Endodermal cell (in vitro differentiated cells): ENCODE measurements at places on chromosomes 2 and 18.

- H3K27me3 ChIP-seq: no peaks in the 10 kb centered on the region
- H3K4me3 ChIP-seq: no peak overlapping the region
- no peaks in the 10 kb centered on the region for H3K4me1 ChIP-seq
- no peak overlapping the region for H3K27ac ChIP-seq
- DNase-seq: no peak
Observed at GRCh38 chr2:10984418-10985135, 72.8 kb downstream of the KCNF1 start.

DNA sequence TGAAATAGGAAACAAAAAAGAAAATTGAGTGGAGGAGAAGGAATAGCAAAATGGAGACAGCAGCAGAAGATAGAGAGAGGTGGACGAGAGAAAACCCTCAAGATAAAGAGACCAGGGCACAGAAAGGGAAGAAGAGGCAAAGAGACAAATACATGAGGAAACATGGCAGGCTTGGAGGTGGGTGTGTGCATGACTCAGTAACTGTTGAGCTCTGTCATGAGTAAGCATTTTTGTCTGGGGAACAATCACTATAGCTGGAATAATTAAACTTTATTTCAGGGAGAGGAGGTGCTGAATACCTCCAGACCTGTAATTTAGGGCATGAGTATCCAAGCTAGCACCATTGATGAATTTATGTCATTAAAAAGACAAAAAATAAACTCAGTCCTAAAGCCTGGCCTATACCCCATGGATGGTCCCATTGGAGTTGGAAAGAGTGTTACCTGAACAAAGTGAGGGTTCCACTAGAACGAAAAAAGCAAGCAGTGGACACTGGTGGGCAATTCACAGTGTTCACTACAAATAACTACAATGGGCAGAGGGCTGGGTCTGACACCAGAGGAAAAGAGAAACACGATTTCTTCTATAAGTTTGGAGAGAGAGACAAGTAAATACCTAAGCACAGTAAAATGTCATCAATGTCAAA is 145.5 kb downstream of the ADCYAP1 start:
- no peak for DNase-seq
- no peaks in the 10 kb centered on the region for H3K27me3 ChIP-seq
- H3K4me1 ChIP-seq: no peaks in the 10 kb centered on the region
- H3K36me3 ChIP-seq: no peaks in the 10 kb centered on the region

GRCh38 chr2:216839688-216840087 is 20.2 kb downstream of the TNP1 start:
- H3K27me3 ChIP-seq: no peaks in the 10 kb centered on the region
- H3K4me1 ChIP-seq: no peaks in the 10 kb centered on the region
- DNase-seq: no peak
- no peaks in the 10 kb centered on the region for H3K36me3 ChIP-seq

DNA sequence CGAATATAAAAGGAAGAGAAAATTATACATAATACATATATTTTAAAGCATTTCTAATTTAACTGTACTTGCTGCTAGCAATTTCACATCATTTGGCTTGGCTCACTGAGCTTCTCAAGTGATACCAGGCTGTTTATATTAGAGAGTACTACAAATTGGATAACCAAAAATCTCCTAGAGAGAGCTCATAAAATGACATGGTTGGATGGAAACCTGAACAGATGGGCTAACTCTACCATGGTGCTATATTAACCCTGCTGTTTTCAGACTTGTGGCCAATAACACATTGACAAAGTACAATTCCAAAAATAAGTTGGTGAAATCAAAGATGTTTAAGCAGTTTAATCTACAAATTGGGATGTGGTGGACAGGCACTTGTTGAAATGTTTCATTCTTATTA is 364.4 kb upstream of the GCFC2 start:
- no peak for DNase-seq
- H3K27ac ChIP-seq: no peak overlapping the region
- H3K36me3 ChIP-seq: no peaks in the 10 kb centered on the region
- no peaks in the 10 kb centered on the region for H3K27me3 ChIP-seq
- no peak overlapping the region for H3K4me3 ChIP-seq

DNA sequence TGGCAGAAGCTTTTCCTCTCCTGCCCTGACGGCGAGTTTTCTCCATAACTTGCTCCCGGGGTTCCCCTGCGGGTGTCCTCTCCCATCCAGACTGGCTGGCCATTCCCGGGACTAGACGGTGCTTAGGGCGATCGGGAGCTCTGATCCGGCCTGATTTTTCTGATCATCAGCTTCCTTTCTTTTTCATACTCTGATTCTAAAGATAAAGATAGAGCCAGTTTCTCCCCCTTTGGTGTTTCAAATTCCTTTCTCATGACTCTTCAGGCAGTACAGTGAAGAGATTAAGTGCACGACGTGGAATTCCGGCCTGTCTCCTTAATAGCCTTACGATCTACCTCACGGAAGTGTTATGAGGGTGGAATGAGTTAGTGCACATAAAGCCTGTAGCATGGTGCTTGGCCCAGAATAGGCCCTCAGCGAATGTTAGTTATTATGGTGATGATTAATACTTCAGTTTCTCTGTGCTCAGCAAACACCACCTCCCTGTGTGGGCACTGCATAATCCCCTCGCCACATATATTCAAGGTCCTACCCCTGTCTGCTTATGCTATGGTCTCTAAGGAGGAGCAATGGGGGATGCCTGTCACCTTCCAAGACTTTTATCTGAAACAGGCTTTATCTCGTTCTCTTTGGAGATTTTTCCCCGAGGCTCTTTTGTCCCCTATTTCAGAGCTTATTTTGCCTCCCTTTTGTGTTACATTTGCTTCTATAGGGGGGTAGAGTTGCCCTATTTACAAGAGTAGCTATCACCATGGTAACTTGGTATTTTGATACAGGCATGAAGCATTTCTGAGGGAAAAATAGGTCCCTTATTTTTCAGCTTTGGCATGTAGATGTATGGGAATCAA is 254.8 kb downstream of the CDH2 start:
- H3K36me3 ChIP-seq: no peaks in the 10 kb centered on the region
- peak; percentile 59 for DNase-seq
- H3K27me3 ChIP-seq: no peaks in the 10 kb centered on the region
- peak overlapping the region; percentile 96 for H3K27ac ChIP-seq
- H3K4me3 ChIP-seq: peak overlapping the region; percentile 14

GRCh38 chr2:207944979-207945600 is 80.2 kb downstream of the PLEKHM3 start:
- no peak overlapping the region for H3K4me3 ChIP-seq
- H3K27ac ChIP-seq: no peak overlapping the region
- H3K27me3 ChIP-seq: no peaks in the 10 kb centered on the region
- peaks cover 7% of the 10 kb centered on the region for H3K36me3 ChIP-seq
- DNase-seq: peak; percentile 62

DNA sequence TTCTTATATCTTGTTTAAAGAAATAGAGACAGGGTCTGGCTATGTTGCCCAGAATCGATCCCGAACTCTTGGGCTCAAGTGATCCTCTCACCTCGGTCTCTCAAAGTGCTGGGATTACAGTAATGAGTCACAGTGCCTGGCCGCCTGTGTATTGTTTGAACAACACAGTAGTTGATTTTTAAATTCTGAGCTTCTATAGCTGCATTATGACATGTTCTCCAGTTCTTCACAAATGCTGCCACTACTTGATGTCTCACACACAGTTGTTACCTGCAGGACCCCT is 7.7 kb upstream of the RHOB start:
- peaks cover 7% of the 10 kb centered on the region for H3K27me3 ChIP-seq
- H3K4me3 ChIP-seq: no peak overlapping the region
- no peak overlapping the region for H3K27ac ChIP-seq
- no peaks in the 10 kb centered on the region for H3K4me1 ChIP-seq
- DNase-seq: peak; percentile 7

DNA sequence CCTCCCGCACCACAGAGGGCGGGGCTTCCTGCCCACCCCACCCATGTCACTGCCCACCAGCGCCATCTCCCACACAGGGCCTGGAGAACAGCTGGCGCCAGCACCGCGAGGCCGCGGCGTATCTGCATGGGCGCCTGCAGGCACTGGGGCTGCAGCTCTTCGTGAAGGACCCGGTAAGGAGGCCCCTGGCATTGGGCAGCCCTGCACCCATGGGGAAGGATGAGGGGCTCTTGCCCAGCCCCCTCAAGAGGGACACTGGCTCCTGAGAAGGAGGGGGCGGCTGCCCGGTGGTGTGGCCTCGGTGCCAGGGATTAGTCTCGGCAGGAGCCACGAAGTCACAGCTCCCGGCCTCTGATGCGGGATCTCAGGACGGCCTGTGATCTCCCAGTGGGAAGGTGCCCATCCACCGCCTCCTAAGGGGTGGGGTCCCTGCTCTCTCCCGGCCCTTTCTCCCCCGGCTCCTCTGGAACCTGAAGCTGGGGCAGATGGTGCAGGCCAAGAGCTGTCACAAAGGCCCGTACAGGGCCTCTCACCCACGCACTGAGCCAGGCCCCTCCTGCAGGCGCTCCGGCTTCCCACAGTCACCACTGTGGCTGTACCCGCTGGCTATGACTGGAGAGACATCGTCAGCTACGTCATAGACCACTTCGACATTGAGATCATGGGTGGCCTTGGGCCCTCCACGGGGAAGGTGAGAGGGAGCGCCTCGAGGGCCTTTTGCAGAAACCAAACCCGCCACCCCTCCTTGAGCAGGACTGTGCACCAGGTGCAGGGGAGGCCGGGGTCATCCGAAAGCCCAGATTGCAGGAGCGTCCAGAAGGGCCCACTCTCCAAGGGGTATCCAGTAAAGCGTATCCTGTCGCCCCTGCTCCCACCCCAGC is 9.1 kb downstream of the AGXT start:
- no peak overlapping the region for H3K27ac ChIP-seq
- no peak for DNase-seq
- peaks cover 3% of the 10 kb centered on the region for H3K4me1 ChIP-seq
- no peak overlapping the region for H3K4me3 ChIP-seq
- no peaks in the 10 kb centered on the region for H3K36me3 ChIP-seq
- H3K27me3 ChIP-seq: no peaks in the 10 kb centered on the region

DNA sequence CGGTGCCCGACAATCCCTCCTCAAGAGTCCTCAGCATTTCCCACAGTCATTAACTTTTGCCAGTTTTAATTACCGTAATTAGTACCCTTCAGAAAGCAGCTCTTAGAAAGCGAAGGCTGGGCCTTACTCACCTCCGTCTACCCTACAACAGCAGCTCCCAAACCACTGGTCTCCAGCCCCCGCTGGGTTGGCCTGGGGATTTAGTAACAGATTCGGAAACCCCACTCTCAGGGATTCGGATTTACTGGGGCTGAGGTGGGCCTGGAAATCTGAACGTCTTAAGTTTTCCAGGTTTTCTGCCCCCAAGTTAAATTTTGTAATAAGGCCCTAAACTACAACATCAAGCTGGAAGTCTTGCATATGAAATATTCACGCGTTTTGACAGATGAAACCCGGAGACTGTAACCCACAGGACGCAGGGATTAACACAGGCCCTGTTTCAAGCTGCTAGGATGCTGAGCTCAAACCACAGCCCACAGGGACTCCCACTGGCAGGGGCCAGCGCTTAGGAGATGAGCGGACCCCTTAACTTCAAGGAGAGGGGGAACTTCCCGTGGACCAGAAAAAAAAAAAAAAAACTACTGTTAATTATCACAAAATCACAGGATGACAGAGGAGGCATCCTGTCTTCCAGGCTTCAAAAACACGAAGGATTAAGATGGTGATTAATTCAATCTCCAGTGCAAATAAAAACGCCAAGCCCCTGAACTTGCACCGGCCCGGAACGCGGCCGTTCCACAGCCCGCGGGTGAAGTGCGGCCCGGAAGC is 985 bp downstream of the ILKAP start:
- no peak overlapping the region for H3K27ac ChIP-seq
- peak overlapping the region; percentile 94 for H3K4me3 ChIP-seq

DNA sequence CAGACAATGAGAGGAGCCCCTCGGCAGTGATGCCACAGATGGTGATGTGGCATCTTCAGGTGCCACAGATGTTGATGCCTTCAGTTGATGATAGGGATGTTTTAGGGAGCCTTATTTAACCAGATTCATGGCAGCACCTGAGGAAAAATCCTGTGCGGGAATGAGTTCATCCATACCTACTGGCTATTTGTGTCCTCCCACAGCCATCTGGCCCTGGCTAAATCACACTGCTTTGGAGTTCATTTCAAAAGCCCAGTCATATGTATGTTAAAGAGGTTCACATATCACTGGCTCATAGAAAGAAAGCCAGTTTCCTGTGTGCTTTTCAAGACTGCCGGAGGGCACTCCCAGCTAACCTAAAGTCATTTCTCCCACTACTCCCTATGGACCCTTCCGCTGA is 131.3 kb downstream of the MCFD2 start:
- H3K27me3 ChIP-seq: no peaks in the 10 kb centered on the region
- H3K4me3 ChIP-seq: no peak overlapping the region
- no peaks in the 10 kb centered on the region for H3K36me3 ChIP-seq
- DNase-seq: no peak

DNA sequence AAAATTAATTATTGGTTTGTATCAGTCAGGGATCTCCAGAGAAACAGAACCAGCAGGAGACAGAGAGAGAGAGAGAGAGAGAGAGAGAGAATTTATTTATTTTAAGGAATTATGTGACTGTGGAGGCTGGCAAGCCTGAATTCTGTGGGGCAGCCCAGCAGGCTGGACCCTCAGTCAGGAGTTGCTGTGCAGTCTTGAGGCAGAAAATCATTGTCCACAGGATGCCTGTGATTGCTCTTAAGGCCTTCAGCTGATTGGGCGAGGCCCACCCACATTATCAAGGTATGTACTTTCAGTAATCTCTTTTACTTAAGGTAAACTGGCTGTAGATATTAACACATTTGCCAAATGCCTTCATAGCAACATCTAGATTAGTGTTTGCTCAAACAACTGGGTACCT is 155.3 kb downstream of the SEPTIN10 start:
- no peak overlapping the region for H3K4me3 ChIP-seq
- H3K27ac ChIP-seq: no peak overlapping the region
- H3K36me3 ChIP-seq: no peaks in the 10 kb centered on the region
- DNase-seq: peak; percentile 5
- H3K27me3 ChIP-seq: no peaks in the 10 kb centered on the region

GRCh38 chr2:223431479-223431878 is 170.7 kb downstream of the SCG2 start:
- no peak overlapping the region for H3K27ac ChIP-seq
- DNase-seq: no peak

GRCh38 chr2:31217465-31218200 is at the start of gene CAPN14:
Gene CAPN14 (minus strand): TSS chr2:31217515. CDS start chr2:31205447, 12,068 bp downstream.
- H3K27ac ChIP-seq: no peak within 1 kb of the TSS
- H3K27me3 ChIP-seq: no peaks in the 10 kb centered on the region
- no peak for DNase-seq
- H3K36me3 ChIP-seq: no peaks in the 10 kb centered on the region
- no peak within 1 kb of the TSS for H3K4me3 ChIP-seq
- peaks cover 10% of the 10 kb centered on the region for H3K4me1 ChIP-seq

DNA sequence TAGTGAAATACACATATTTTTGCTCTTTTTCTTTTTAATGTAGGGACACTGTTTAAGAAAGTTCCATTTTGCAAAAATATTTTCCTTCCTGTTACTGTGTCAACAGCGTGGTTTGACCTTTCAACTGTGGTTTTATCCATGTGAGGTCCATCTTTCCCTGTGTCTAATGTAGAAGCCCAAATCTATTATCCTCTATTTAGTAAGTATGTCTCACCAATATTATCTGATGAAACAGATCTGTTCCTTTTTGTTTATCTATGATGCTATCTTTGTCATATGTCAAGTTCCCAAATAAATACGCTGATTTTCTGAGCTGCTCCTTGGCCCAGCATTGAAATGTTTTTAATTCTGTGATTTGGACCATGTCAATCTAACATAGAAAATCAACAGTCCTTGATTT is 3.5 kb upstream of the ARHGAP15 start:
- H3K27me3 ChIP-seq: no peaks in the 10 kb centered on the region
- H3K27ac ChIP-seq: no peak overlapping the region
- H3K36me3 ChIP-seq: no peaks in the 10 kb centered on the region
- no peak for DNase-seq
